ENCODE measurements at places on chromosomes 5 and 9.

DNA sequence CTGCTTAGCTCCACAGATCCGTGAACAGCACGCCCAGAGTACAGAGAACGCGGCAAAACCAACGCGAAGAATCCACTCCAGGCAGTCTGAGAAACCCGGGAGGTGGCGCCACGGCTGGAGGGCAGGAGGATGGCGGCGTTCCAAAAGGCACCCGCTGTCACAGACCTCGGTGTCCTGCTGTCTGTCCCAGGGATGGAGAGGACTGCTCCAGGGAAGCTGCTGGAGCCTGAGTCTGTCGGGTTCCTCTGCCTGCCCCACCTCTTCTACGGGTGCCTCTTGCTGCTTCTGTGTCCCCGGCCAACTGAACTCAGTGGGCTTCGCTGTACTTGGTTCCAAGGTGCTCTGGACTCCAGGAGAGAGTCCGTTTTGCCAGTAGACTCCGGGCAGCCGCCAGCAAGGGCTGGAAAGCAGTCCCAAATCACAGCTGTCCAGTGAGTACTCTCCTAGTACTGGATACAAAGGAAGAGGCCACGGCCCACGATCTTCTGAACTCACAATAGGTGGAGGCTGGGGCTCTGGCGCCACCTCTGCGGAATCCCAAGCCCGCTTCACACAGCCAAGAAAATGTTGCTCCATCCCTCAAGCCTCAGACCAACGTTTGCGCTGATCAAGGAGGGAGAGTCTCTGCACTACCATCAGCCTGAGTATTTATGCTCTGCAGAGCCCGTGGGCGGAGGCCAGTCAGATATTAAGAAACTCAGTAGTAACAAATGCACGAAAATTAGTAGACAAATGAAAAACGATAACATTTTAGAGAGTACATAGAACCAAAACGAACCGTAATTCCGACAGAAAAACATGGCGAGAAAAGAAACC lies 440 bp downstream of the ANXA2R start:
- no peak for DNase-seq

DNA sequence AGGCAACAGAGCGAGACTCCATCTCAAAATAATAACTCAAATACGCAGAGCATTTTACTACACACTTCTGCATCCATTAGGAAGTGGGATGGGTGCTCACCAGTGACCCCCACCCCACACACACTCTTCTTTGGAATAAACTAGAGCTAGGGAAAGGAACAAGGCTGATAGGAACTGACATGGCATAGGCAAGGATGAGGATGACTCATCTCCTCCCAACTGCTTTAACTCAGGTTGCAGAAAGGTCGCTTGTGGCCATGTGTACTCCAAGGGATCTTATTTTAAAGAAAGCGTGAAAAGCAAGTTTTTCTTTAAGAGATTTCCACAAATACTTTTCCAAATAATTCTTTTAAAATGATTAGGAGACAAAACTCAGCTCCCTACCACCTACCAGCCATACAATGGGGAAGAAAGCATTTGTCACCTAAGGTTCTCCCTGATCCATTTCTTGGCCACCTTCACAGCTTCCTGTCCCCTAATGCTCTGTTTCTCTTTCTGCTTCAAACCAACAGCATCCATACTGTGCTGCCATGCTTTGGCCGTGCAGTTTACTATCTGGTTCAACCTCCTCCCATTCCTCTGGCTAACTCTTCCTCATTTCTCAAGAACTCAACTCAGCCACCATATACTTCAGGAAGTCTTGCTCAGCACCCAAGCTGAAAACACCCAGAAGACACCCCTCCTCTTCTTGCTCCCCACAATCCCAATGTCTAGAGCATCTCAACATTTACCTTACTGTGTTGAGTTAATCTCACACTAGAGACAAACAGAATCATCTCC lies 211.9 kb downstream of the ACTL7B start:
- DNase-seq, result no peak

DNA sequence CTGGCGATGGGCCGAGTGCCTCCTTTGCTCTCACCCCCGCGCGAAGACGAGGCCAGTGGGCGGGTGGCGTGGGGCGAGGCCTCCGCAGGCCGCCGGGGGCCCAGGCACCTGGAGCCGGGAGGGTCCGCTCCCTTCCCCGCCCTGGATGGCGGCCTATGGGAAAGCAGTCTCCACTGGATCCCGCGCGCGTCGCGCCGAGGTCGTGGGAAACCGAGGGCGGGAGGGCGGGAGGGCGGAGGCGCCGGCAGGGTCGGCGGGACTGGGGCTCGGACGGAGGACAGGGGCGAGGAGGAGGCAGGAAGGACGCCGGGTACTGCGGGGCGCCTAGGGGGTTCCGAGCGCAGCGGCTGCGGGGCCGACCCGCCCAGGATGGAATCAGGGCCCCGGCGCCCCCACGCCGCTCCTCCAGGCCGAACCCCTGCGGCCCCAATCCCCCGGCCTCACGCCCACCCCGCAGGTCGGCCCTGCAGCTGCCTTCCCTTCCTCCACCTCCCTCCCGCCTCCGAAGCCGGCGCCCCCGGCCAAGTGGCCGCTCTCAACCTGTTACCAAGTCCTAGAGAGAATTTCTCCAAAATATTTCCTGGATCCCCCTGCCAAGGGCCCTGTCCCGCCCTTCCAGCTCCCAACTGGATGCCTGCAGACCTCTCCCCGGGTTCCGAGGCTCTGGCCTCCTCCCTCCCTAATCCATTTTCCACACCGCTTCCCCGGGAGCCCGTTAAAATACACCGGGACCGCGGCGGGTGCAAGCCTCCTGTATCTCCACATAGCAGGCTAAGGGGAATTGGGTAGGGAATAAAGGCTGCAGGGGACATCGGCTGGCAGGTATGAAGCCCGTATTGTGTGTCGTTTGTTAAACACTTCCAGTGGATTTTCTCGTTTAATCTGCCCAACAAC lies 146.3 kb downstream of the ERCC6L2 start:
- no peak for DNase-seq

GRCh38 chr9:121399126-121399882 lies 29.3 kb upstream of the STOM start:
- DNase-seq, result no peak

DNA sequence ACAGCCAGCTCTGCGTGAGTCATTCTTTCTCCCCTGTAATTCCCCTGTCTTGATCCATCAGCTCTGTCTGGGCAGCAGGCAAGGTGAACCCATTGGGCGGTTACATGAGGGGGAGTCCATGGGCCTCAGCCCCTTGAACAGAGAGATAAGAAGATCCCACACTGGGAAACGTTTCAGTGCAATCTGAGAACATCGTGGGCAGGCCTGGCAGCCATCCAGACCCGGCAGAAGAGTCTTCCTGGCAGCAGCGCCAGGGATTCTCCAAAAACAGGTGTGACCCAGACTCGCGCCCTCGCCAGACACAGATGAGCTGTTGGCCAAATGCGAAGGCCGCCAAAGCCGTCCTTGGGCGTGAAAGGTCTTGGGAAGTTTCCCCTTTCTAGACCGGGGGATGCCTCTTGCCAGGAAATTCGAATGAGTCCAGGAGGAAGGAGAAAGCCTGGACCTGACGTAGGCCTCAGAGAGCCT lies 6.4 kb upstream of the SLC12A7 start:
- peak; percentile 42 for DNase-seq

- DNase-seq, result no peak
Observed at GRCh38 chr5:108266242-108266641, 115.7 kb downstream of the FBXL17 start.

GRCh38 chr5:132489871-132490483 lies 596 bp downstream of the IRF1 start:
- DNase-seq, result no peak

DNA sequence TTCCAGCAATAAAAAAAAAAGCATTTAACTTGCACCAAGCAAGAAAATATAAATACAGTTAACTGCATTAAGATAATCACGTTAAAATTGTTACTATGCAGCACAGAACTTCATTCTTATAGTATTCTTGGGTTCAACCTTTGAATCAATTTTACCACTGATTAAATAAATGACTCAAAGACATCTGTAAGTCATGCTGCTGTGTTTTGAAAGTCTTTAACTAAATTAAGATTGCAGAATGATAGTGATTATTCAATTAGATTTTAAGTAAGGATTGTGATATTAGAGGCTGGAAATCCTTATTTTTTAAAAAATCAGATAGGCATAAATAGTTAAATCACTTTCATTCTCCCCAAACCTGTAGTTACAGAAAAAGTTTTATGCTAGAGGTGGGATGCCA lies 116.4 kb downstream of the SCAMP1 start:
- no peak for DNase-seq

GRCh38 chr9:96721303-96721702 lies 56.6 kb downstream of the ZNF510 start:
- no peak for DNase-seq

DNA sequence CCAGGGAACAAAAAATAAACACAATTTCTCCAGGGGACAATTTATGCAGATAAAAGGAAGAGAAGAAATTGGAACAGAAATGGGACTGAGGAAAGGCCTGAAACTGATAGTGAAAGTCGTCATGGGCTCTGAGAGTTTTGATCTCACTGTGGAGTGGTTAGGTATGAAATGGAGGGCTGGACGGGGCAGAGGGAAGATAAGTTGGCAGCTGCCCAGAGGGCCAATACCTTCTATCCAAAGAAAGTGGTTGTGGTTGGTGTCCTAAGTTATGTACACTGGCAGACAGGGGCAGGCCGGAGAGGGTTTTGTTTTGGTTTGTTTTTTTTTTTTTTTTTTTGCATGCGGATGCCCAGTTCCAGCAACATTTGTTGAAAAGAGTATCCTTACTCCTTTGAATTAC lies 46.1 kb downstream of the ZNF618 start:
- DNase-seq, result no peak

GRCh38 chr5:40404613-40405012 lies 275.1 kb upstream of the PTGER4 start:
- no peak for DNase-seq

DNA sequence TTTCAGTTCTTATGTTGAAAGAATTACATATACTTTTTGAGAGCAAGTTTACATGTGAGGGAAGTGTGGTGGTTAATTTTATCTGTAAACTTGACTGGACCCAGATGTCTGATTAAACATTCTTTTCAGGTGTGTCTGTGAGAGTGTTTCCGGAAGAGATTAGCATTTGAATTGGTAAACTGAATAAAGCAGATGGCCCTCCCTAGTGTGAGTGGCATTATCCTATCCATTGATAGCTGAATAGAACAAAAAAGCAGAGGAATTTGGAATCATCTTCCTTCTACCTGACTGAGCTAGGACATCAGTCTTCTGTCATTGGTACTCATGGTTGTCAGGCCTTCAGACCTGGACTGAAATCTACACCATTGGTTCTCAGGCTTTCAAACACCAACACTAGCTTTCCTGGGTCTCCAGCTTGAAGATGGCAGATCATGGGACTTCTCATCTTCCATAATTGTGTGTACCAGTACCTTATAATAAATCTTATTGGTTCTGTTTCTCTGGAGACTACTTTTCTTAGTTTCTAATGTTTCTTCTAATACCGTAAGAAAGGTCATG lies 36.6 kb downstream of the NREP start:
- no peak for DNase-seq

GRCh38 chr9:130021123-130021522 lies 21.9 kb downstream of the FNBP1 start:
- DNase-seq, result no peak

DNA sequence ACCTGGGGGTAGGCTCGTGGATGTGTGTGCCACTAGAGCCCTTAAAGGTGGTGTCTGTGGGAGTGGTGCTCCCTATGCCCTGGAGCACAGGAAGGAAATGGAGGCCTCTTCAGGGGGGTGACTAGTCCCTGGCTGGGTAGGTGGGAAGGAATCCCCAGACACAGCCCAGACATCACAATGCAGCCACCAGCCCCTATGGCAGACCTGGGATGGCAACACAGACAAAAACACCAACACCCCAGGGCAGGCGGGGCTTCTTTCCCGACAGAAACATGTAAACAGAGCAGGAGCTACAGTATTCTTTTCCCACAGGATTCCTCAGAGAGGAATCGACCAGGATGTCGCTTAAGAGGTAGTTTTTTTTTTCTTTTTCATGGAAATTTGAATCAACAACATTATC lies 10.4 kb upstream of the NR5A1 start:
- DNase-seq, result no peak

DNA sequence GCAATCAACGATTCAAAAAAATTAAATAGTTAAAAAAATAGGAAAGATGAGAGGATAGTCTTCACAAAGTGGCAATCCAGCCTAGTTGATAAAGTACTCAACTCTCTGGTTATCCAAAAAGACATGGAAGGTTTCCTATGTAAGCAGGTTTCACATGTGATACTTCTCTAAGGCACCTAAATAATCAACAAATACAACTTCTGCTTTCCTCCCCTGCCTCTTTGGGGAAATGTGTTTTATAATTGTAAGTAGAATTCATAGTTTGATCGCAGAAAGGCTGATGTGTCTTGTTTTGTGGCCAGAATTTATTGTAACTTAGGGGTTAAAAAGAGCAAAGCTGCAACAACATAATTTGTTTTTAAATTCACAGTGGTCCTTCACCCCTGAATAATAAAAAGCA lies 855.5 kb upstream of the DMAC1 start:
- DNase-seq, result no peak

GRCh38 chr5:131812371-131813160 lies 15.7 kb upstream of the FNIP1 start:
- DNase-seq, result no peak

- no peak for DNase-seq
Observed at GRCh38 chr5:77066823-77067442, 20.2 kb downstream of the ZBED3 start.

- DNase-seq, result no peak
Observed at GRCh38 chr5:102958481-102959011, 161.4 kb downstream of the GIN1 start.

GRCh38 chr9:128125580-128126354 lies 1.8 kb downstream of the PTGES2 start:
- DNase-seq, result no peak

DNA sequence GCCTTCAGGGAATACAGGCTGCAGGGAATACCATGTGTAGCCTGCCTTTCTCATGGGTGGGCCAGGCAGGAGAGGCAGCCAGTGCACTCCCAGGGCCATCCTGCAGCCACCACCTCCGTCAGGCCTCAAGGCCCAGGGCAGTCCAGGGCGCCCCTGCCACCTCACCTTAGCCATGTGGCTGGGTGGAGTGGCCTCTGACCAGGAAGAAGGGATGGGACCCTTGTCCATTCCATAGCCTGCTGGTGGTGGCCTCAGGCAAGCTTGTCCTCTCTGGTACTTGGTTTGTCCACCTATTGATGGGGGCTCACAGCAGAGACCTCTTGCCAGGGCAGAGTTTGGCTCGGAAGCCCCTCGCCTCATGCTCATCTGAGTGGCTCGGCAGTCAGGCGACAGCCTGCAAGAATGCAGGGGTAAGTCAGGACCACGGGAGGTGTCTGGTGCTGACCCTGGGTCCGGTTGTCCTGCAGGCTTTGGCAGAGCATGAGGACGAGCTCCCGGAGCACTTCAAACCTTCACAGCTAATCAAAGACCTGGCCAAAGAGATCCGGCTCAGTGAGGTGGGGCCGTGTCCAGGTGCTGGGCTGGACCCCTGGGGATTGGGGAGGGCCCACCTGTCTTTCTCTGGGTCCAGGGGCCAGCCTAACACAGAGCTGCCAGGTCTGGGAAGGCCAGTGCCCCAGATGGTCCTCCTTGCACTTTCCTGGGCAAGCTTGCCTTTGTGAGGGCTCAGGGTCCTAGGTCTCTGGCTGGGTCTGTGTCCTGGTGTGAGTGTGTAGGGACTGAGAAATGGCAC lies 82.9 kb downstream of the PHF2 start:
- DNase-seq, result no peak

GRCh38 chr5:168995024-168995423 lies 305.9 kb downstream of the SLIT3 start:
- peak; percentile 8 for DNase-seq

- DNase-seq, result no peak
Observed at GRCh38 chr5:153168241-153168640, 322.2 kb upstream of the GRIA1 start.

GRCh38 chr9:114300846-114301797 lies 21.8 kb upstream of the ORM1 start:
- DNase-seq, result no peak

GRCh38 chr9:7273575-7273974 lies 515.8 kb downstream of the KDM4C start:
- DNase-seq, result peak; percentile 0

GRCh38 chr5:115735108-115735998 lies 81.1 kb downstream of the CDO1 start:
- no peak for DNase-seq

Measured in nucleus accumbens (tissue), 56 donors.